T-helper 2 cell (primary cell): ENCODE measurements at places on chromosomes 6 and 20.

DNA sequence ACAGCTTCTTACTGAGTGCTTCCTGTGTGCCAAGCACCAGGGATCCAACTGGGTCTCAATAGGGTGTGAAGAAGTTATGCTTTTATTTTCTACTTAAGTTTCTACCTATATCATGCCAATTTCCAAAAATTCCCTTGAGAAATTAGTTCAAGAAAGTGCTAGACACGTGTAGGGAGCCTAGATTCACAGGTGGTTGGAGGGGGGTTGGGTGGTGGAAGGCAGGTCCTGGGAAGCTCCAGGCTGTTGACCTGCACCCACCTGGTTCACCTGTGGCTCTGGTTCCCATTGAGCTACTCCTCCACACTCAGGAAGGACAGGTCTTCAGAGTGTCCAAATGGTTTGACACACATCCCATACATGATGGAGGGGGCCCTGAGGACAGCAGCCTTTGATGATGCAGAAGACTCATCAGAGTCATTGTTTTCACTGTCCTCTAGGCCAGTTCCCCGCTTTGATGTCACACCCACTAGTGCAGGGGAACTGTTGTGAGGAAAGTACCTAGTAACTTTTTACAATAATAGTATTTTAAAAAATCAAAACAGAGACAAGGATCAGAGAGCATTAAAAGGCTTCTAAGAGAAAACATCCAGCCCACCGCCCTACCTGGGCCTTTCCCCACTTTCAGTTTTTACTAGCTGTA is 39.8 kb upstream of the MYL9 start:
- no peak for DNase-seq

GRCh38 chr6:116352515-116353471 is 18.0 kb upstream of the DSE start:
- no peak for DNase-seq

DNA sequence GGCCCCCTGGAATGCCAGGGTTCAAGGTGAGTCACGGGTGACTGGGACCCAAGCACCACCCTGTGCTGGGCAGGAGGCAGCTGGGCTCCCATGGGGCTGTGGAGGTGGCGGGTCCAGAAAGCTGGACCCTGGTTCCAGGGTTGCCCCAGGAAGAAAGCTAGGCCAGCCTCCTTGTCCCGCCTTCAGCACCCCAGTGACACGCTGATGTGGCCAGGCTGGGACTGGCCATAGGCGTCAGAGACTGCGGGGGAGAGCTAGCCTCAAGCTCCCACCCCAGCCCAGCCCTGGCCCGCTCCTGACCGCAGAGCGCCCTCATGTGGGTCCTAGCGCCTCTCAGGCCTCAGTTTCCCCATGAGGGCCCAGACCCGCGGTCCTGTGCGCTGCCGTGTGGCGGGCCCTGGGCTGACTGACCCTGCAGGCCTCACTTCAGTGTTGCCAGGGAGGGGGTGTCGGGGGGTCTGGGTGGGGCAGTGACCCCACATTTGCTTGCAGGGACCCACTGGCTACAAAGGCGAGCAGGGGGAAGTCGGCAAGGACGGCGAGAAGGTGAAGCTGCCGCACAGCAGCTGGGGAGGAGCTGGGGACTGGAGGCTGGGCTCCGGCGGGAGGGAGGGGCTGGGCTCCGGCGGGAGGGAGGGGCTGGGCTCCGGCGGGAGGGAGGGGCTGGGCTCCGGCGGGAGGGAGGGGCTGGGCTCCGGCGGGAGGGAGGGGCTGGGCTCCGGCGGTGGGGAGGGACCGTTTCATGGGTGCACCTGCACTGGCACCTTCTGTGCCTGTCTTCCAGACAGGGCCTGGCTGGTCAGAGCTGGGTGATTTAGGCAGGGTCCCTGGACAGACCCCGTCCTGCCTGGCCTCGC is 7.9 kb downstream of the COL9A3 start:
- DNase-seq, result no peak

- DNase-seq, result no peak
These were observed 1.1 kb upstream of the RNF182 start for GRCh38 chr6:13923527-13924145.

DNA sequence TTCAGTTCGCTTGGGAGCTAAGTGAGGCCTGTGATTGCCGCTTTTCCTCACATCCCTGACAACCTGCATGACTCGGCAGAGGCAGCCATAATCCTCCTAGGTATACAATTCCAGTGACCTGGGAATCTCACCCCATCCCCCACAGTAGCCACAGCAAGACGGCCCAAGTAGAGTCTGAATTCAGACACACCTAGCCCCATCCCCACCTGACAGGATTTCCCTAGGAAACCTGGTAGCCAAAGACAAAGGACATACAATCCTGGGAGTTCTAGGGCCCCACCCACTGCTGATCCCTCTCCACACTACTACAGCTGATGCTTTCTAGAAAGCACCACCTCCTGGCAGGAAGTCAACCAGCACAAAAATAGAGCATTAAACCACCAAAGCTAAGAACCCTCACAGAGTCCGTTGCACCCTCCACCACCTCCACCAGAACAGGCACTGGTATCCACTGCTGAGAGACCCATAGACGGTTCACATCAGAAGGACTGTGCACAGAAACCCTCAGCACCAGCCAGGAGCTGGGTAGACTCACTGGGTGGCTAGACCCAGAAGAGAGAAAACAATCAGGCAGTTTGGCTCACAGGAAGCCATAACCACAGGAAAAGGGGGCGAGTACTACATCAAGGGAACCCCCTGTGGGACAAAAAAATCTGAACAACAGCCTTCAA is 17.9 kb upstream of the RUNX2 start:
- no peak for DNase-seq

GRCh38 chr6:161366301-161366923 is 92.6 kb upstream of the AGPAT4 start:
- no peak for DNase-seq

DNA sequence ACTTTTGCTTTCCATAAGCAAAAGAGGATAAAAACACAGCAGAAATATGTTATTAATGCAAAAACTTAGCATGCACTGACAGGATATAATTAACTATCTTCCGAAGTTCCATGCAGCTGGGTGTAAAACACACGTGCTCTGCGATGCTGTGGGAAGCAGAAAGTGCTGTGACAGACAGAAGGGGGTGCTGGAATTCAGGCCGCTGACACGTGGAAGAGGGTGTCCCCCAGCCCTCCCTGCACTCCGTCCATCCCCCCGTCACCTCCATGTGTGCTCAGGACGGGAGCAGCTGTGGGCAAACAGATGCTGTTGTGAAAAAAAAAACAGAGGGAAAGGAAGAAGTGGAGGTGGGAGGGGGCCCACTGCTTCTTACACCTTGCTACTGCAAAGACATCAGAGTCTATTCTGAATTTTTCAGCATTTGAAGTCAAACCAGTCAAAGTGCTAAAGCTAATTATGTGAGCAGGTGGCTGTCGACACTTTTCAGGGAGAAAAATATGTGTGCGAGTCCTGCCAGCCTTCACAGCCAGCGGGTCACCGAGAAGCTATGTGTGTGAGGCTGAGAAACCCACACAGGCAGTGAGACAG is 175.9 kb upstream of the AFDN start:
- no peak for DNase-seq

GRCh38 chr6:36514554-36515456 is 32.5 kb downstream of the STK38 start:
- DNase-seq, result no peak
